ENCODE measurements at places on chromosomes 5 and 9.

DNA sequence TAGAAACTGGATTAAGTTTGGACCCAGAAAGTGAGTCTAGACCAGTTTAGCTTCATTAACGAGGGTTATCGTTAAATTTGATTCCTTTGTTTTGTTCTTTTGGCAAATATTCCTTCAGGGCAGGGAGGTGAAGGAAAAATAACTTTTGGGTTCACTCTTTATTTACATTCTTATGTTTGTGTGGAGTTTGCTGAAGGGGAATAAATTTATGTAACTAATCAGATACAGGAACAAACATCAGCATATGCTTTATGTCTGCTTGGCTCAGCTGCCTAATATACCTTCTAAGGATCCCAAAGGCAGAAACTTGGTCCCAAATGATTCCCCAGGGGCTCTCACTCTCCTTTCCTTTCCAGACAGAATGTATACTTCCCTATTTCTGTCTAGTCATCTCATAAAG, 132.4 kb downstream of the MCTP1 start:
- no peak for DNase-seq

DNA sequence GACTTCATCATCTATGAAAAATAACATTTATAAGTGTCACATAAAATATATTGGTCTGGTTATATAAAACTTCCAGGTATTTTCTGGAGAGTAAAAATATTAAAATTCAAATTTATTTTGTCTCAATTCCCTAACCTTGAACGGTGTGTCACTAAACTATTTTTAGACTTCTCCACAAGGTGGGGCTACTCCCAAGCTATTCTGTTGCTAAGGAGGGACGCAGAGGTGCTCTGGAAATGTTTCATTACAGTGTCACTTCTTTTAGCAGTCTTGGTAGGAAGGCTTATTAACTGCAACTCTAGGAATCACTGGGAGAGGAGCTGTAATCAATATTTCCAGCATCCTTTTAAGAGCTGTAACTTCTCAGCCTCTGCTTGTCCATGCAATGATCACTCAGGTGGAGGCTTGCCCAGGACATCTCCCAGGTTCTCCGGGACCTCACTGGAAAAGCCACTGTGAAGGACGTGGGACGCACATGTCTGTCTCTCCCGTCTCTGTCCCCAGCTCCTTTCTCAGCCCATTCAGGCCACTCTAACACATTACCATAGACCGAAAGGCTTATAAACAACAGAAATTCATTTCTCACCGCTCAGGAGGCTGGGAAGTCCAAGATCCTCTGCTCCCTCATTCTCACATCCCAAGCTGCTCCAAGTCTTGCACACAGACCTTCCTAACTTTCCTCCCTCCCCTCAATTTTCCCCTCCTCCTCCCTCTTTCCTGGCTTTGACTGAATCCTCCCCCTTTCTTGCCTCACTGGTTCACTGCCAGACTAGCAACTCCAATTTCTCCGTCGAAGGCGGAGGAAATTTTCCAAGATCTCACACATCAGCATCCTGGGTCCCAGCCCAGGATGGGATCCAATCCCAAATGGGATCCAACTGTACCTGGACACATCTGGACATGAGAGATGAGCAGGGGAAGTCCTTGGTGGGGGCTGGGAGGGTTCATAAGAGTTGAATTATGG, 32.7 kb upstream of the DNAH5 start:
- no peak for DNase-seq

DNA sequence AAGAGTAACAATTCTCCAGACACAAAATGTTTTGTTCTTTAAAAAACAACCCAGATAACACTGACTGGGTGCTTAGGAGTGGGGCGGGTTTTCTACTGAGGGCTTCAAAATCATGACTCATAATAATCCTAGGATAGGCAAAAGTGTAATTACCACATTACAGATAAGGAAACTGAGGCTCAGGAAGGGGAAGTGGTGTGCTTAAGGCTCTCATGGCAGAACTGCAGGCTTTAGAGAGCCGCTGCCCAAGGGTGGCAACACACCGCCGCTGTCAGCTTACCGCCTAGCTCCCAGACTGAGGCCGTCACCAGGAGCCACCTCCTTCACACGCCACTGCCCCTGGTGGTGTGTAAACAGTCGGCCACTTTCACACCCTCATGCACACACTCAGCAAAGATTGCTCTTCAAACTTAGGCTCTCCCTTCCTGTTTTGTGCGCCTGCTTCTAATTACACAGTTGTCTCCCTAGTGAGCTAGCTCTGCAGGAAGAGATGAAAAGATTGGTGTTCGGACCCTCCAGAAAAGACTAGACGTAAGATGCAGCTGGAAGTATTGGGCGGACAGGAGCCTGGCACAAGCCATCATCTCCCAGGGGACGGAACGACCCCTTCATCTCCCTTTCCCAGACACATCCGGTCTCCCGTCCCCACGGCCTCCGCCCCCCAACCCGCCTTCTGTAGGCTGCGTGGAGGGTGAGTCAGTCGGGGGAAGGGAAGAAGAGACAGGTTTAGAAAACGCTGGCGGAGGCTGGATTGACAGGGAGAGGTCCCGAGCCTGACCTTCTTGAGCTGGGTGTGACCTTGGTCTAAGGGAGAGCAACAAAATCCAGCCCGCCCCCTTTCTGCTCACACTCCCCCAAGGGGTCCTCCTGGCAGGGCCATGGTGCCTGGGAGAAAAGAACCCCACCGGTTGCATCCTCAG, 162.7 kb downstream of the SYK start:
- no peak for DNase-seq

- no peak for DNase-seq
Measured at GRCh38 chr9:138072161-138072842, 194.7 kb downstream of the CACNA1B start.

DNA sequence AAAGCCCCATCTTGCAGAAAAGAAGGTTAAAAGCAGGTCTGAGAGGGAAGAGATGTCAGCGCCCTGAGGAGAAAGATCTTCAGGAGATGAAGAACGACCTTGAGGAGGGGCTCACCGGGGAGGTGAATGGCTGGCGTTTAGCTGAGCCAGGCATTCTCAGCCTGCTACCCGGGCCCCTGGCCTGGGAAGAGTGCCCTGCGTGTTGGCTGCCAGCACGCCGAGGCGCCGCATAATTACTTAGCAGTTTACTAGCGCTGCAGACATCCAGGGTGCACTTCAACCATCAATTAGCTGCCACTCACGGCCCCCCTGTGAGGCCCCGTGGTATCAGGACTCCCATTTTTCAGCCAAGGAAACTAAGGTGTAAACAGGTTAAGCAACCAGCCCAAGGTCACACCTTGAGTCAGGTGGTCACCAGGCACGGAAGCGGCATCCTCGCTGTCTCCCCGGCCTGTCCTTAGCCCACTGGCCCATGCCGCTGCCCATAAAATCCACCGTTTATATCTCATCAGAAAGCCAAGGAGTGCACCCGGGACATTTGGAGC, 551.9 kb downstream of the BNC2 start:
- no peak for DNase-seq

DNA sequence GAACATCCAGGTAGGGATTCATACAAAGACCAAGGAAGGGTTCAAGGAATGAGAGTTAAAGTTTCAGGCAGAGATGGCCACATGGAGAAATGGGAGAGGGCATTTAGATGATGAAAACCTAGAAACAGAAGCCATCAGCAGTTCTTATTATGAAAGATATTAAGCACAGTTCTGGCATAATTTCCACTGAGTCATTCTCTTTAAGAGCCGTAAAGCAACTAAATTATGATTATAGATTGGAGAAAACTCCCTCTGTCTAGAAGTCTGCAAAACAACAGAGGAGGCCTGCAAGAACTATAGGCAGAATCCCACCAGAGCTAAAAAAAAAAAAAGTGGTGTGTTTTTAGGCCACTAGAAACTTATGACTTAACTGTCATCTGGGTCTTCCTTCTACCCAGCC, 157.1 kb upstream of the MPDZ start:
- no peak for DNase-seq

- DNase-seq = no peak
Measured at GRCh38 chr9:18149471-18150011, 324.4 kb upstream of the ADAMTSL1 start.

- DNase-seq = no peak
Measured at GRCh38 chr5:458547-459353, 15.8 kb downstream of the EXOC3 start.

DNA sequence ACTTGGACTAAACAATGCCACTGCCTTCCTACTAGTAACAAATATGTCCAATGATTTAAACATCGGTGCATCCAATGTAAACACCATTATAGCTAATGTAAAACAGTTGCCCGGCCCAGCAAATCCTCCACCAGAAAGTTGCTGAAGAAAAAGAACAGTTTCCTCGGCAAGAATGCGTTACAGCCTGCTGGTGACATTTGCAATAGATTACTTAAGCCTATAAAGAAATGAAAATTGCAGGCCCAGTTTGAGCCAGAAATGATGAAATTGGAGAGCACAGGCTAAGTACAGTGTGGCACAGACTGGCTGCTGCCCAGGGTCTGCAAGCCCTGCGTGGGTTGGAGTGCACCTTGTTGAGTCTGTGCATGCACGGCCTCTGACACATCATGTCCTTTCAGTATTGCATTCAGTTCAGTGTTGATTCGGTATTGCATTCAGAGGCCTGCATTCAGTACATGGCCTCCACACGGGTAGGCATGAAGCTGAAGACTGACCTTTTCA, 406.0 kb upstream of the KLF4 start:
- DNase-seq = no peak

- no peak for DNase-seq
Measured at GRCh38 chr5:169369130-169369529, 68.2 kb upstream of the SLIT3 start.

DNA sequence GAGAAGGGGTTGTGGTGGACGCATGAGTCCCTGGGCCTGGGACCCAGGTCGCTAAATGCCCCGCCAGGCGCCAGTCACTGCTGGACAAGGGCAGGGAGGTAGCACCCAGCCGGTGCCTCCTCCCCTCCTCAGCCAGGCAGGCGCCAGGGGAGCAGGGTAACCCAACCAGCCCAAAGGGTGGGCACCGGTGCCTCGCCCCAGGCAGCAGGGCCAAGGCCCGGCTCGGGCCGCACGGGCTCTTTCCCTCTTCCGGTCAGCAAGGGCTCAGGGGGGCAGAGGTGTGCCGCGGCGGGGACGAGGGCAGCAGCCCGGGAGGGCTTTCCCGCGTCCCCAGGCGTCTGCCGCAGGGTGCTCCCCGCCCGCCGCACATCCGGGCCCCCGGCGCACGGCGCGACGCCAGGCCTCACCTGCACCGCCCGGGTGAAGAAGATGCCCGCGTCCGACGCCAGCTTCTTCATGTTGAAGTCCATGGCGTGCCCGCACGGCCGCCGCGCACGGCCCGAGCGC, 393 bp downstream of the SH3GLB2 start:
- DNase-seq = no peak

GRCh38 chr9:1917396-1917935, 97.7 kb upstream of the SMARCA2 start:
- DNase-seq = no peak

- DNase-seq = no peak
Measured at GRCh38 chr5:17304282-17304681, 86.9 kb downstream of the BASP1 start.

- no peak for DNase-seq
Measured at GRCh38 chr9:69486498-69486897, 161.5 kb downstream of the ENTREP1 start.

DNA sequence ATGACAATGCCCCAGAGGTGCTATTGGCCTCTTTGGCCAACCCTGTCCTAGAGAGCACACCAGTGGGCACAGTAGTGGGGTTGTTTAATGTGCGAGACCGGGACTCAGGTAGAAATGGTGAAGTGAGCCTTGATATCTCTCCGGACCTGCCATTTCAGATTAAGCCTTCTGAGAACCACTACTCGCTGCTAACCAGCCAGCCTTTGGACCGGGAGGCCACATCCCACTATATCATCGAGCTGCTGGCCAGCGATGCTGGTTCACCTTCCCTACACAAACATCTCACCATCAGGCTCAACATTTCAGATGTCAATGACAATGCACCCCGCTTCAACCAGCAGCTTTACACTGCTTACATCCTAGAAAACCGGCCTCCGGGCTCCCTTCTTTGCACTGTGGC, 1.4 kb downstream of the PCDHGC5 start:
- no peak for DNase-seq

- DNase-seq = no peak
Measured at GRCh38 chr5:65858316-65858715, 68.1 kb upstream of the ERBIN start.

DNA sequence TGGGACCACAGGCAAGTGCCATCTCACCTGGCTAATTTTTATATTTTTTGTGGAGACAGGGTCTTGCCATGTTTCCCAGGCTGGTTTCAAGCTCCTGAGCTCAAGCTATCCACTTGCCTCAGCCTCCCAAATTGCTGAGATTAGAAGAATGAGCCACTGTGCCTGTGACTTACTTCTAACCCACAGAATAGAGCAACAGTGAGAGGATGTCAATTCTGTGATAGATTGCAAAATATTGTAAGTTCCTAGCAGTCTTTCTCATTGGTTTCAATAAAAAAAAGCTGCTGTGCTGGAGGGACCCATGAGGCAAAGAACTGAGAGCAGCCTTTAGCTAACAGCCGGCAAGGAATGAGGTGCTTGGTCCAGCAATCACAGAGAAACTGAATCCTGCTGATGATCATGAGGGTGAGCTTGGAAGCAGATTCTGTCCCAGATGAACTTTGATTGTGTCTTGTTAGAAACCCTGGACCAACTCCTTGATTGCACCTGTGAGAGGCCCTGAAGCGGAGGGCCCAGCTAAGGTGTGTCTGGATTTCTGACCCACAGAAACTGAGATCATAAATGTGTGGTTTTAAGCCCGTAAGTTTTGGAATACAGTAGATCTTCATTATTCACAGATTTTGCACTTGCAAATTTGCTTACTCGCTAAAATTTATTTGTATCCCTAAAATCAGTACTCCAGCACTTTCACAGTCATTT, 149.7 kb downstream of the GCNT1 start:
- no peak for DNase-seq

- no peak for DNase-seq
Measured at GRCh38 chr9:89477384-89477783, 20.5 kb downstream of the SEMA4D start.

GRCh38 chr9:110468950-110469349, 110.6 kb downstream of the SVEP1 start:
- no peak for DNase-seq

DNA sequence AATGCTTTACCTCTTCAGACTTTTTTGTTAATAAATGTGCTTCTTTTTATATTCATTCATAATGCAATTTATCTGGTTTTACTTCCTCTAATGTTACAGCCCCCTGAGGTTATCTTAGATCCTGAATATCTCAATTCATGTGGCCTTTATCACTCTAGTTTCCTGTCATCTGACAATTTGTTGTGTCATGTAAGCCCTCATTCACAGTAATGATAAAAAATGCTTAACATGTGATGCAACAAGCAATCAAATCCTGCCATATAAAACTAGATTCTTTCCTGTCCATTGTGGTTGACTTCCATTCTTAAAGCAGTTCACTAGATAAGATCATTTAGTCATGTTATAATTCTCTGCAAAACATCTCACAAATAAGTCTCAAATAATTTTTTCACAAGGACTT, 991.2 kb upstream of the ACO1 start:
- no peak for DNase-seq

DNA sequence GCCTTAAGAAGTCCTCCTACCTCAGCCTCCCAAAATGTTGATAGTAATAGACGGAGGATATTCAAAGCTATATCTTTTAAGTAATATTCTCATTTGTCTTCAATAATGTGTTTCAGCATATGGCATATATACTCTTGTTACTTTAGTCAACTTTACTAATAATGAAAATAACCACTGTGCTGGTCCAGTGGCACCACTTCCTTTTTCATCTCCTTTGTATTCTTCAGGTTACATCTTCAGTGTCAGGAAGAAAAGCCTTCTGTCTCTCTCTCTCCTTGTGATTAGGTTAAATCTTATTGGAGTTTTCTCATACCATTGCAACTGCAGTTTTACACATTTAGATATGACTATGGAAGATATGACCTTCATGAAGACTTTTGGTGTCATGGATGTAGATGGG, 31.3 kb downstream of the PARP8 start:
- DNase-seq = no peak
